Bronchus fibroblast of lung (primary cell): ENCODE measurements at places on chromosomes 1 and 21. TPM values are rescaled to one million over a fixed set of nuclear protein-coding genes. Genes with fewer than 3 reads are reported as not detected.

Gene SPEN
- 4.5 and 4.7 TPM in 2 replicates for total RNA-seq

Gene DAB1
- total RNA-seq: not detected in 2 replicates

Gene ATAD3C
- total RNA-seq: under 0.01 TPM in 1 of 2 replicates, not detected in the other

Gene CELA3B
- not detected in 2 replicates for total RNA-seq

Gene VWA5B1
- total RNA-seq: not detected in 2 replicates

Gene IL19
- not detected in 2 replicates for total RNA-seq

Gene IL20
- not detected in 2 replicates for total RNA-seq

Gene ANGPTL1
- total RNA-seq: 0.30 and 0.34 TPM in 2 replicates

Gene SLC45A1
- total RNA-seq: 3.0 and 3.5 TPM in 2 replicates

Gene HIPK1
- total RNA-seq: 13.1 and 13.4 TPM in 2 replicates

Gene BEND5
- total RNA-seq: 1.2 and 1.5 TPM in 2 replicates

Gene CHI3L2
- total RNA-seq: 1.5 TPM in 1 of 2 replicates, not detected in the other

Gene B3GALT5
- under 0.01 TPM in 2 replicates for total RNA-seq

Gene NHLH1
- under 0.01 TPM in 1 of 2 replicates, not detected in the other for total RNA-seq

Gene EDARADD
- under 0.01 TPM in 1 of 2 replicates, not detected in the other for total RNA-seq

Gene TMEM269
- under 0.01 TPM in 1 of 2 replicates, not detected in the other for total RNA-seq

Gene DENND1B
- 3.0 TPM in 2 replicates for total RNA-seq

Gene SRGAP2
- 37.2 and 40.3 TPM in 2 replicates for total RNA-seq

Gene FAM151A
- total RNA-seq: not detected in 2 replicates

Gene UTS2
- 0.17 TPM in 1 of 2 replicates, not detected in the other for total RNA-seq

Gene SLC9C2
- not detected in 2 replicates for total RNA-seq

Gene TRABD2B
- total RNA-seq: not detected in 2 replicates

Gene IGSF3
- total RNA-seq: 0.34 and 0.45 TPM in 2 replicates

Gene SYPL2
- total RNA-seq: 0.15 and 0.17 TPM in 2 replicates

Gene SRM
- total RNA-seq: 91.6 and 110 TPM in 2 replicates
